Activated CD4-positive, alpha-beta T cell treated with anti-CD3 and anti-CD28 coated beads, Interleukin-2, amount 50 U/mL, for 1 hour (primary cell): ENCODE measurements at places on chromosomes 6 and 20.

GRCh38 chr20:18252597-18253451 is 35.5 kb upstream of the ZNF133 start:
- DNase-seq, result no peak

DNA sequence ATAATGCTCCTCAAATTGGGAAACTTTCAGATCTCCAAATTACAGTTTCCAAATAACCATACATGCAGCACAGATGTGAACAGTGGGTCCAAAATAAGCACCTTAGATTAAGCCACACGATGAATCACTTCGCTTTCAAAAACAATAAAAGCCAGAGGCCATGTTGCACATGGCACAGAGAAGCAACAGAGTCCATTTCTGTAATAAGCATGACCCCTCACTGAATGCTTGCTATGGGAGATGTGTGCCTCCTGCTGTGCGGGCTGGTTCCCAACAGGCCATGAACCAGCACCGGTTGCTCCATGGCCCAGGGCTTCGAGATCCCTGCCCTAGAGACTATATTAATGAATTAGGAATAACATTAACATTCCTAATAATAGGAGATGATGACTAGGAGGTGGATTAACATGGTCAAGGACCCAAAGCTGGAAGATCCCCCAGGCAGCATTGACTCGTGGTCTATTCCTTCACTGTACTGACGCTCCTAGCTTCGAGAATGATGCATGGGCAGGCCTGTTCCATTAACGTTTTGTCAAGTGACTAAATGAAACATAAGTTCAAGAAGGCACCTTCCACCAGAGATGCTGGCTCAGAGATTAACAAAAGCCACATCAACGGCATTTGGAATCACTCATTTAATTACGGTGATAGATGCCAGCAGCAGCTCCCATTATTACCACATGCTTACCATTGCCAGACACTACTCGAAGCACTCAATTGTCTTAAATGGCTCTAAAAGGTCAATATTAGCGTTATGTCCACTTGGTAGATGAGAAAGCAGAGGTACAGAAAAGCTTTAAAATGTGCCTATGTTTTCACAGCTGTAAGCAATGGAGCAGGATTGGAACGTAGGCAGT is 470.6 kb upstream of the AGPAT4 start:
- no peak for DNase-seq

DNA sequence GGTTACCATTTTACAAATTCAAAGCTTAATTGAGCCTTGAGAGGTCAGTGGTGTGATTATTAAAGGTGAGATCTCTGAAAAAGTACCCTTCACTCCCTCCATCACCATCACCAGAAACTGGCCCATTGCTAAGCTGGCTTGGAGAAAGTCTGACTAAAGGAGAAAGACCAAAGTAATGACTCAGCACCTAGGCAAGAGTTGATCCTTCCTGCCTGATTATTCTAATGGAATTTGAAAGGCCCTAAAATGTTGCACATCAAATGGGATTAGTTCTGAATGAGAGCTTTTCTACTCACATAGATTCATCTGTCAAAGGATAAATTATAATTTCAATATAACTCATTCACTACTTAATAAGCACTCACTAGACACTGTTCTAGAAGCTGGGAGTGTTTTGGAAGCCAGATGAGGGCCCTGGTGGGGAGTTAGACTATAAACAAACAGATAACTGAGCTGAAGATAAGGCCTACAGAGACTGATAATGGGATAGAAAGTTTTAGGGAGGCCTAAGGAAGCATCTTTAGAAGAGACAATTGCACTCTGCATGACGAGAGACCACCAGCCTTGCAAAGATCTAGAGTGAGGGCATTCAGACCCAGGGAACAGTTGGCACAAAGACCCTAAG is 366.7 kb downstream of the SYNE1 start:
- DNase-seq, result no peak

DNA sequence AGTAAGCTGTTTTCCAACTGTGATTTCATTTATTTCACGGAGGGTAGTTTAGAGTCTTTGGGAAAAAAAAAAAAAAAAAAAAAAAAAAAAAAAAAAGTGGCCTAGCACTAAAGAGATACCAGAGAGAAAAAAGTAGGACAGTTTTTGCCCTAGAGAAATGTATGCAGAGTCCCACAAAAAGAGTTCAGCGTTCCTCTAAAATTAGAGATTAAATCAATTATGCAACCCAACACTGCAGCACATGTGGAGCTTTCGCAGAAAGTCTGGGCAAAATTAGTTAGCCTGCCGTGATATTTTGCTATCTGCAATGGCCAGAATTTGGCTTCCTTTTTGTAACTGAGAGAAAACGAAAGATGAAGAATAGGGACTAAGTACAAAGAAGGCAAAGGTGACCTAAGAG is 309.8 kb downstream of the PKHD1 start:
- DNase-seq, result no peak

- no peak for DNase-seq
These were observed 53.5 kb downstream of the RIPOR2 start for GRCh38 chr6:24882295-24882694.

DNA sequence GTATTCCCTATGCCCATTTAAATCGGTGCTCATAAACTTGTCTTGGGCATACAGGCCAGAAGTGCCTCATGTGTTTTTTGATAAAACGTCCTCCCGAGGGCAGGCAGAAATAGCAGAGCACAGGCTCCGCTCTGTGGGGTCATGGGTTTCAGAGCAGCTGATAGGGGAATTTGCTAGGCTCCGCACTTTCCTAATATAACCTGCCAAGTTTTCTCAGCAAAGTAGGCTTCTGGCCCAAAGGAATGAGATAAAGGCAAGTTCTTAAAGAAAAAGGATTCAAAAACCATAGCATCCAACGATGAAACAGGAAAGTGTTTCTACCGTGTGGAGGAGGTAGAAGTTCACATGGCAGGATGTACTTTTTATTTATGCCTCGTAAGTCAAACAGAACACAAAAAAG is 69.8 kb upstream of the RALGAPA2 start:
- no peak for DNase-seq

GRCh38 chr6:41691426-41692079 is 43.9 kb downstream of the TFEB start:
- no peak for DNase-seq

GRCh38 chr6:68447112-68447511 is 188.0 kb upstream of the ADGRB3 start:
- DNase-seq, result no peak

- no peak for DNase-seq
These were observed 38.0 kb downstream of the RTN4IP1 start for GRCh38 chr6:106591111-106591825.

- no peak for DNase-seq
These were observed 14.5 kb downstream of the REV3L start for GRCh38 chr6:111468329-111469012.

DNA sequence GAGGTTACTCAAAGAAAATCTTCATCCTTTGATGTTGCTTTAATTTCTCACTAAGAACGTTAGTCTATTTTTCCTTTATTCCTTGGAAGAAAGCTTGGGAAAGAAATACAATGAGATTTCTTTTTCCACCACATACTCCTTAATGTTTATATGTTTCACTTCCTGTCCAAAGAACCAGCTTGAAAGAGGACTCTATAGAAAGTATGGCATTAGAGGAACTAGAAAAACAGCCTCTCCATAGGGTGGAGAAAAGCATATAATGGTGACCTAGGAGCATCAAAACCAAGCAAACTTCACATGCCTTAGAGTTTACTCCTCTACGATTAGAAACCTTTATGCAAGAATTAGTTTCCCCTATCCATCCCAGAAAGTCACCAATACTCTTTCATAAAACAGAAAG is 131.1 kb downstream of the OPRM1 start:
- no peak for DNase-seq

- no peak for DNase-seq
These were observed 6.3 kb downstream of the OSER1 start for GRCh38 chr20:44204156-44204831.

DNA sequence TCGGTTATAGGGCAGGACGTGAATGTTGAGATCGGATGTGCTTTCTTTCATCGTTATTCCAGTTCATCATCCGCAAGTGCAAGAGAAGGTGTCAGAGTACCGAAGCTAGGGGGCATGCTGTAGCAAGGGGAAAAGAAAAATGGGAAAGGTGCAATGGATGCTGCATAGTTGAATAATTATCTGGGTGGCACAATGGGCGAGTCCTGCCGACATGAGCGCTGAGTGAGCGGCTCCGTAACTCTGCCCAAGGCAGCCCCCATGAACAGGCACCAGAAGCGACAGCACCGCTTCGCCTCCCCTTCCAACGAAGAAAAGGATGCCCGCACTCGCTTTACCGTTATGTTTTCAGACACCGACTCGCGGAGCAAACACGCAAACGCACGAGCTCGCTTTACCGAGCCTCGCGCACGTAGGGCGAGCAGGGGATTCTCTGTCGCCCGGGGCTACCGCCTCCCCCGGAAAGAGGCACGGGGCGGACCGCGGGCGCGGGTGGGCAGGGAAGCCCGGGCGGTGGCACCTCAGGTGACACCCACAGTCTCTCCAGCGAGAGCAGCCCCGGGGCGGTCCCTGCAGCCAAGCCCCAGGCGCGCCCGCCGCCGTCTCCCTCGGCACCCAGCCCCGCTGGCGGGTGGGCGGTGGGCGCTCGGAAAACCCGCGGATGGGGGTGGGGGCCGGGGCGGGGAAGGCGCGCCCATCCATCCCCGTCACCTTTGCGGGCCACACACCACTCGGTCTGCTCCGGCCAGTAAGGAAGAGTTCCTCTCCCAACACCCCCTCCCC is 654 bp downstream of the WASF1 start:
- peak; percentile 57 for DNase-seq

GRCh38 chr6:158868890-158869825 is 50.0 kb upstream of the EZR start:
- DNase-seq, result peak; percentile 97

GRCh38 chr20:62778601-62779416 is 17.5 kb upstream of the MRGBP start:
- no peak for DNase-seq

GRCh38 chr20:61350500-61351250 is 98.6 kb downstream of the CDH4 start:
- no peak for DNase-seq

- no peak for DNase-seq
These were observed 85.8 kb downstream of the YTHDF1 start for GRCh38 chr20:63129991-63130657.

GRCh38 chr6:80280262-80281010 is 174.0 kb downstream of the BCKDHB start:
- no peak for DNase-seq

DNA sequence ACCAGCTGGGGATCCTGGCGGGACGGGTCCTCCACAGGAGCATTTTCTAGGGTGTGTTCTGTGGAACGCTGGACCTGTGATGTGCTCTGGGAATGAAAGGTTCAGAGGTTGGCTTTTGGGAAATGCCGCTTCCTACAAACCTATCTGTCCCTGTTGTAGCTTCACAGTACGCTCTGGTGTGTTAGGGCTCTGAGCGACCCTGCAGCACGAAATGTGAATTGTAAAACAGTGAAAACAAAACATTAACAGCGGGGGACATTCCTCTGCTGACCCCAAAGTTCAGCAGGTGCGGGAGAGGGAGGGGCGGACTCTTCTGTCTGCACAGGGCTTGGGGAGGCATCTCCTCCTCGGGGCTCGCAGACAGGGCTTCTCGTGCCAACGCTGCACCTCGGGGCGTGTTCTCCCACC is 155.9 kb downstream of the NRN1 start:
- no peak for DNase-seq

- no peak for DNase-seq
These were observed 348.7 kb downstream of the CD83 start for GRCh38 chr6:14466278-14466677.

- DNase-seq, result no peak
These were observed 119.9 kb upstream of the CEP85L start for GRCh38 chr6:118771253-118771652.

DNA sequence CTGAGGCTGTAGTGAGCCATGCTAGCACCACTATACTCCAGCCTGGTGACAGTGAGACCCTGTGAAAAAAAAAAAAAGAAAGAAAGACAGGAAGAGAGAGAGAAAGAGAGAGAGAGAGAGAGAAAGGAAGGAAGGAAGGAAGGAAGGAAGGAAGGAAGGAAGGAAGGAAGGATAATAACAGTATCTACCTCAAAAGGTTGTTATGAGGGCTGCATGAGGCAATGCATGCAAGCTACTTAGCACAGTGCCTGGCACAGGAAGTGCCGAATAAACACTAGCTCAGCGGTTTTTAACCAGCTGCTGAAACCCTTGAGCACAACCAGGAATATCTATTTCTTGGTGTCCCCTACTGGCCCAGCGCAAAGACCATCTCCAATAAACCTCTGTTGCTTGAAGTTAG is 62.3 kb upstream of the TBC1D7 start:
- DNase-seq, result no peak

GRCh38 chr6:157173776-157174175 is 149.5 kb downstream of the TMEM242 start:
- no peak for DNase-seq

DNA sequence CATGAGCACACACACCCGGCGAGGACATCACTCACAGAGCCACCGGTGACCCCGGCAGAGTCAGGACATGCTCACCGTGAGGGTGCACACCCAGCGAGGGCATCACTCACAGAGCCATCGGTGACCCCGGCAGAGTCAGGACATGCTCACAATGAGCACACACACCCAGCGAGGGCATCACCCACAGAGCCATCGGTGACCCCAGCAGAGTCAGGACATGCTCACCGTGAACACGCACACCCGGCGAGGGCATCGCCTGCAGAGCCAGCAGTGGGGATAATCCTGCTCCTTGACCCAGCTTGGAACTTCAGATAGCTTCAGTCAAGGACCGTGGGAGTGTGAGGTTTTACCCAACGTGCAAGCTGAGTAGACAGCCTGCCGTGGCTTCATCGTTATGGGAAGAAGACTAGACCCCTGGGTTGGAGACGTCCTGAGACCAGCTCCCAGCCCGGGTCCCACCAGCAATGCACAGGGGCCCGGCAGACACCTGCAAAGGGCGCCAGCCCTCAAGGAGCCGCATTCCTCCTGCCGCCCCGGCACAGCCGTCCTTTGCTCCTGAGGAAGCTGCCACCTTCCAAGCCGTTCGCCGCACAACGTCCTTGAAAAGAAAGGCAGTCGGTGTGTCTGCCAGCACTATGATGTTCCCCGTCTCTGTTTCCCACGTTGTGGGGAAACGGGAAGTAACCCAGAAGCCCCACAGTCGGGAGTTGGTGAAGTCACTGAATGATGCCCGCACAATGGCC is 192.3 kb downstream of the DLL1 start:
- no peak for DNase-seq

GRCh38 chr6:63804381-63804956 is 168.9 kb downstream of the PHF3 start:
- DNase-seq, result no peak

GRCh38 chr6:71392276-71392675 is 103.7 kb downstream of the OGFRL1 start:
- no peak for DNase-seq

DNA sequence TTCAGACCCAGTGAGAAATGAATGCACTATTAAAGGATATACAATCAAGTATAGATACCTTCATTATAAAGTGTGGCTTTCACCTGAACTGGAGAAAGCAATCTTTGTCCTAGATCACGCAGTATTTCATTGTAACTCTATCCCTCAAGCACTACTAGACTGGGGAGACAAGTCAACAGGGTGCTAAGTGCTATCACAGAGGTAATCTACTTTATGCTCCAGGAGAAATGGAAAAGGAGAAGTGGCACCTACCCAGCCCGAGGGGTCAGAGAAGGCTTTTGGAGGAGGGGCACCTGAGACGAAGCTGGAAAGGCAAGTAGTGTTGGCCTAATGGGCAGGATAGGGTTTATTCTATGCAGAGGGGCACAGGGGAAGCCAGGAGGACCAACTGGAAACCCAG is 17.1 kb downstream of the ZHX3 start:
- no peak for DNase-seq
